CD4-positive, CD25-positive, alpha-beta regulatory T cell (primary cell): ENCODE measurements at places on chromosomes 11 and 22. TPM values are rescaled to one million over a fixed set of nuclear protein-coding genes. Genes with fewer than 3 reads are reported as not detected.

Gene CALCA
- polyA plus RNA-seq = not detected

Gene SLCO2B1
- polyA plus RNA-seq = not detected

Gene AP1B1
- 14.7 TPM for polyA plus RNA-seq

Gene SSRP1
- polyA plus RNA-seq = 28.9 TPM

Gene CYB5R2
- not detected for polyA plus RNA-seq

Gene ASCL2
- polyA plus RNA-seq = 0.47 TPM

Gene FZD4
- not detected for polyA plus RNA-seq

Gene PITPNM1
- 17.3 TPM for polyA plus RNA-seq

Gene OR51E2
- polyA plus RNA-seq = not detected

Gene WNT11
- 0.43 TPM for polyA plus RNA-seq

Gene ABCC8
- polyA plus RNA-seq = not detected

Gene UCP3
- polyA plus RNA-seq = 0.34 TPM

Gene PLAAT4
- 456 TPM for polyA plus RNA-seq

Gene CEND1
- 0.67 TPM for polyA plus RNA-seq

Gene ANKK1
- polyA plus RNA-seq = 0.86 TPM

Gene CRYBB3
- polyA plus RNA-seq = not detected

Gene XKR3
- polyA plus RNA-seq = not detected

Gene ZNF280B
- polyA plus RNA-seq = 0.84 TPM

Gene OR6A2
- not detected for polyA plus RNA-seq

Gene OR8A1
- polyA plus RNA-seq = not detected

Gene API5
- 120 TPM for polyA plus RNA-seq

Gene APOL4
- polyA plus RNA-seq = not detected

Gene LZTR1
- polyA plus RNA-seq = 12.1 TPM

Gene FAM227A
- not detected for polyA plus RNA-seq

Gene C11orf16
- not detected for polyA plus RNA-seq

Gene UPK3A
- polyA plus RNA-seq = not detected

Gene SPON1
- polyA plus RNA-seq = 1.2 TPM

Gene PLXNB2
- polyA plus RNA-seq = not detected

Gene MS4A3
- not detected for polyA plus RNA-seq

Gene VPREB1
- not detected for polyA plus RNA-seq

Gene CCDC81
- polyA plus RNA-seq = not detected

Gene MAP6
- polyA plus RNA-seq = not detected

Gene LMNTD2
- polyA plus RNA-seq = 1.1 TPM

Gene ZNF215
- not detected for polyA plus RNA-seq
